ENCODE measurements at places on chromosomes 16 and 17.

DNA sequence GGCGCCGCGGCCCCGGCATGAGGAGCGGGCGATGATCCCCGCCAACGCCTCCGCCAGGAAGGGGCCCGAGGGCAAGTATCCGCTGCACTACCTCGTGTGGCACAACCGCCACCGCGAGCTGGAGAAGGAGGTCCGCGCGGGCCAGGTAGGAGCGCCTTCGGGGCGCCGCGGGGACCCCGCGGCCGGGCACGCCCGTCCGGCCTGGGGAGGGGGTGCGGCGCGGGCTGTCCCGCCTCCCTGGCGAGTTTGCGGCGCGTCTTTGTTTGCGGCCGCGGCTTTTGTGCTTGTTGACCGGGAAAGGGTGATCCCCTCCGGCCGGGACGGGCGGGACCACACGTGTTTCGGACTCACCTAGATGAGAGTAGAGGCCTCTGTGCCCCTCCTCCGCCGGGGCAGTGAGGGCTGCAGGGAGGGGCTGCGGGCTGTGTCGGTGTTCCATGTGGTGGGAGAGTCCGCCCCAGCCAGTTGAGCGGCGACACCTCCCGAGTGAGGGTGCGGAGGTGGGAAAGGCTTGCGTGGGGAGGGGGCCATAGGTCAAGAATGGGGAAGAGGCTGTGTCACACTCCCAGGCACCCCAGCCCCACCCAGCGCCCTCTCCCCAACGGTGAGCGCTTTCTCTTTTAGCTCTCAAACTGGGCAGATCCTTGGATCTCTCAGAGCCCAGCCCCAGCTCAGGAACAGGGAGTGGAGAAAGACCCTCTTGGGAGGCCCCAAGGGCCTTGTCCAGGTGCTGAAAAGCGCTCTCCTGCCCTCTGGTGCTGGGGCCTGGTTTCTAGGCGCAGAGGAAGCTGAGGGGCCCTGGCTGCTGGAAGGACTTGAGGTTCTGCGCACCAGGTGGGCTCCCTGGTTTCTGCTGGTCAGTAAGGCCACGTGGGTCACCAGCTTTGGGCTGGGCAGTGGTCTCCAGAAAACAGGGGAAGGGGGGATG is 923 bp downstream of the ANKRD13B start:
- no peak for DNase-seq

DNA sequence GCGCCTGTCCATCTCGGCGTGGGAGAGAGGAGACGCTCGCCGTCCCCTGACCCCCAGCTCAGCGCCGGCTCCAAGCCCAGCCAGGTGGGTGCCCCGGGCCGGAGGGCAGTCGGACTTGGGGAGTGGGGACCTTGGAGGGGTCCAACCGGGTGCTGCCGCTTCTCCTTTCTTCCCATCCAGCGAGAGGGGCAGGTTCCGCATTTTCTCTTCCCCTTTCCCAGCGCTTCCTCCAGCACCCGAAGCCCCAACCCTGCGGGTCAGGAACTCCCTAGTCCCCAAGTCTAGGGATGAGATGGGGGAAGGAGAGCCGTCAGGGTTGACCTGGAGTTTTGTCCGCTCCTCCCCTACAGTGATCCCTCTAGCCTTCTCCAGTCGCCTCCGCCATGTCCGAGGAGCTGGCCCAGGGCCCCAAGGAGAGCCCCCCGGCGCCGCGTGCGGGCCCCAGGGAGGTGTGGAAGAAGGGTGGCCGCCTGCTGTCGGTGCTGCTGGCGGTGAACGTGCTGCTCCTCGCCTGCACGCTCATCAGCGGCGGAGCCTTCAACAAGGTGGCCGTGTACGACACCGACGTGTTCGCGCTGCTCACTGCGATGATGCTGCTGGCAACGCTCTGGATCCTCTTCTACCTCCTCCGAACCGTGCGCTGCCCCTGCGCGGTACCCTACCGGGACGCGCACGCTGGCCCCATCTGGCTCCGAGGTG is at the start of gene OTOP2:
Gene OTOP2, plus strand, starts transcription at position 24 of the 699 bp plus-strand sequence. Its CDS starts 360 bp downstream, at position 384.
- DNase-seq, result no peak

DNA sequence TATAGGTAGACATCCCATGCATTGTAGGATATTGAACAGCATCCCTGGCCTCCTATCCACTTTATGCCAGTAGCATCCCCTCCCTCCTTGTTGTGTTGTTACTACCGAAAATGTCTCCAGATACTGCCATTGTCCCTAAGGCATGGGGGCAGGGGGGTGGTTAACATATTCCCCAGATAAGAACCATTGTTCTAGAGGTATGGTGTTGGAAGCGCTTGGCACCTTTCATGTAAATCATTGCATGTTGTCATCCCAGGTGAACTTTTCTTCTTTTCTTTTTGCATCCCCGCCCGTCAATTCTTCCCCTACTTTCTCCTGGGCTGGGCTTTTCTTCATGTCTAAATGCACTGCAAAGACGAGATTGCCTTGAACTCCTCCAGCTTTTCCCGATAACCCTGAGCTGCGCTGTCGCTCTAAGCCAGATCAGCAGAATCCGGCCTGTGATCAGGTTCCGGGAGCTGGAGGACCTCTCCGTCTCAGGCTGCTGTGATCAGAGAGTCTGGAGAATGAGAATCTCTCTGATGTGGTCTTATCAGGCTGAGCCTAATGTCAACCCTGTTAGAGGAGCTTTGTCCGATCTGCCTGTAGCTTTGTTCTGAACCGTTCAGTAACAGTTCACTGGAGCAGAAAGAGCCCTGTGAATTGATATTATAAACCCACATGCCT is 76.2 kb downstream of the RBFOX1 start:
- no peak for DNase-seq

DNA sequence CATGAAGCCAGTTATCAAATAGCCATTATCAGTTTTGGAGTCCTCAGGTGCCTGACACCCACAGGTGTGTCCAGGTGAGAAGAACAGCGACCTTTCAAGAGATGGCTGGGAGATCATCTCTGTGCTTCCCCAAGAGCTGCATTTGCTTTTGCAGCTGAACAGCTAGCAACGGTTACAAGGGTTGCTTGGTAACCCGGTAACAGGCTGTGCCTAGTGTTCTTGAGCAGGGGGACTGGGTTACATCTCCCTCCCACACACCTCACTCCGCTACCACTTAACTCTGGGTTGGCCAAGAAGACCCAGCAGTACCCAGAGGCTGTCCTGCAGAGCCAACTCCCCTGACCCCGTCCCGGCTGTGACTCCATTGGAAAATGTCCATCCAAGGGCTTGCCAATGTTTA is 147.0 kb downstream of the SLC39A11 start:
- no peak for DNase-seq

DNA sequence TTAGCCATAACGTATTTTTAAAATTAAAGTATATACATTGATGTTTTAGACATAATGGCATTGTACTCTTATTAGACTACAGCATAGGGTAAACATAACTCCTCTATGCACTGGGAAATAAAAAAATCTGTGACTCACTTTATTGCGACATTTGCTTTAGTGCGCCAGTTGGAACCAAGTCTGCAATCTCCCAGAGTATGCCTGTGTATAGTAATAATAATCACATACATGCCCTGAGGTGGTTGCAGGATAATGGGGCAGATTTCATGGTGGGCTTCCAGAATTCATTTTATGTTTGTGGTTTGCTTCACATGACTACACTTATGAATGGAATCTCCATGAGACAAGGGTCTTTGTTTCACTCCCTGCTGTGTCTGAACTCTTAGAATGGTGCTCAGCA is 66.9 kb upstream of the N4BP1 start:
- no peak for DNase-seq
